ENCODE measurements at places on chromosomes 6 and 20. TPM values are rescaled to one million over a fixed set of nuclear protein-coding genes. Genes with fewer than 3 reads are reported as not detected.

The DCBLD1 gene
- 37.9 TPM for total RNA-seq

The ARMH2 gene
- total RNA-seq: not detected

The MAK gene
- not detected for total RNA-seq

The HSF2 gene
- total RNA-seq: 18.7 TPM

The PPP1R3G gene
- 0.89 TPM for total RNA-seq

The SMLR1 gene
- total RNA-seq: not detected

The ADGRF1 gene
- not detected for total RNA-seq

The SPATA25 gene
- 0.51 TPM for total RNA-seq

The TFAP2D gene
- not detected for total RNA-seq

The HCRTR2 gene
- not detected for total RNA-seq

The CGA gene
- not detected for total RNA-seq

The SAMD5 gene
- total RNA-seq: 0.51 TPM

The WFDC11 gene
- not detected for total RNA-seq

The CHRNA4 gene
- total RNA-seq: 0.13 TPM

The VGLL2 gene
- not detected for total RNA-seq

The MEP1A gene
- not detected for total RNA-seq

The FNDC11 gene
- 1.3 TPM for total RNA-seq

The DNAH8 gene
- not detected for total RNA-seq

The IL17F gene
- not detected for total RNA-seq

The TFAP2A gene
- total RNA-seq: not detected

The CSE1L gene
- total RNA-seq: 55.9 TPM
